Fibroblast of skin of left quadriceps (primary cell): ENCODE measurements at places on chromosomes 6 and 20.

DNA sequence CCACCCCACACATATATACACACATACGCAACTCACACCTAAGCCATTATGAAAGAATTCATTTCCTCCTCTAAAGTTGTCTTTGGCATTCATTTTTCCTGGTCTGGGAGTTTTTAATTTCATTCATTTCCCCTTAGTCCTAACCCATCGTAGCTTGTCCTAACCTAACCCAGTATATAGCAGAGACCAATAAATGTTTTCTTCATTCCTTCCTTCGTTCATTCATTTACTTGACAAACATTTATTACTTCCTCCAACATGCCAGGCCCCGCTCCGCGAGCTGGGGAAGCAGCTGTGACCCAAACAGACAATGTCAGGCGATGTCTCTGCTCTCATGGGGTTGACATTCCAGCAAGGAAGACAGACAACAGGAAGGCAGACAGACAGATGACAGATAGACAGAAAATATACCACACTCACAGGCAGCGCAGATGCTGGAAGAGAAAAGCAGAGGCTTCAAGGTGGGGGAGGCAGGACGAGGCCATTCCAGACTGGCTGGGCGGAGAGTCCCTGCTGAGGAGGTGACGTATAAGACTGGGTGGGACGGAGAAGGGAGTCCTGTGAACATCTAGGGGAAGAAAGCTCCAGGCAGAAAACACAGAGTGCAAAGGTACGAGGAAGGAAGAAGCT is 33.7 kb upstream of the SIRPA start:
- DNase-seq: no peak

- DNase-seq: no peak
Measured at GRCh38 chr20:21101932-21102575, 4.1 kb downstream of the LINC00237 start.

DNA sequence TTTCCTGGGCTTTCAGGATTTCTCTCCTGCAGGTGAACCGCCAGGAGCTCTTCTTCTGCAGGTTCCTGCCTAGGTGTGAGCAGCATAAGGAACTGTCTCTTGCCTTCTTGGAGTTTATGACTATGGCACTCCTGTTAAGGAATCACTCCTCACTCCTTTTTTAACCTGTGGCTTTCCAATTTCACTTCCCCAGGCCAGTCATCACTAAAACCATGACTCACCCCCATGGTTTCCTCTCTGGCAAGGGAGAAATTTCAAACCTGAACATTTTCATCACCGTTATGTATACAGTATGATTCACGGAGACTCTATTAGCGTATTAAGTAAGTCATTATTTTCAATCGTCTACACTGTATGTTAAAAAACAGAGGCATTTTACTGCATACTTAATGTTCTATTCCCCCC is 78.2 kb upstream of the ARID1B start:
- DNase-seq: peak; percentile 45

DNA sequence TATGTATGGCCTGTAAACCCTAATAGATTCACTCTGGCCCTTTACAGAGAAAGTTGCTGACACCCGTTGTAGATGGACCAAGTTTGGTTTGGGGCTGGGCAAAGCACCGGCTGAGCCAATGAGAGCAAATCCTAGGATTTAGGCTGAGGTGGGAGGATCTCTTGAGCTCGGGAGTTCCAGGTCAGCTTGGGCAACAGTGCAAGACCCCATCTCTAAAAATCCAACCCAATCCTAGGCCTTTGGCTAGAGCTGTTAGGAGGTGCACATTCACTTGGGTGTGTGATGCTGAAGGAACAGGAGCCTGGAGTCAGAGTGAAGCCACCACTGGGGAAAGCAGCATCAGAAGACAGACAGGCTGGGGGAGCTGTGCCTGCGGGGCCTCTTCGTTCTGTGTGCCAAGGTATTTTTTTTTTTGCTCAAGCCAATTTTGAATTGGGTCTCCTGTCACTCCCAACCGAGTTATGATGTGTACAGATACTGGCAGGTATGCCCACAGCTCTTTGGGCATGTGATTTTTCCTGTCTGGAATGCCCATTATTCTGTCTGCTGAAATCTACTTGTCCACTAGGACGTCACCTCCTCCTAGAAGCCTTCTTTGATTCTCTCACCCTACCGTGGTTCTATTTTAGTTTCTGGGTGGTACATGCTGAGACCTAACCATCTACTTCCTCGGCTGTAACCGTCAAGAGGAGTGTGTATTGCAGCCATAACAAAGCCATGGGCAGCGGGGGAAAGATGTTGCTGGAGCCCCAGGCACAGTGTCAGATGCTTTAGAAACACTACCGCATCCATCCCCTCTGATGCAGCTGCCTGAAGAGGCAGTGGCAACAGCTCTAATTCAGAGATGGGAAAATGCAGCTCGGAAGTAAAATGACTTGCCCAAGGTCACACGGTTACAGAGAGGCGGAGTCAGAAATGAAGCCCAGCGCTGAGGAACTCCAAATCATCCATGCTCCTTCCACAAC is 54.0 kb downstream of the TTI1 start:
- DNase-seq: no peak

DNA sequence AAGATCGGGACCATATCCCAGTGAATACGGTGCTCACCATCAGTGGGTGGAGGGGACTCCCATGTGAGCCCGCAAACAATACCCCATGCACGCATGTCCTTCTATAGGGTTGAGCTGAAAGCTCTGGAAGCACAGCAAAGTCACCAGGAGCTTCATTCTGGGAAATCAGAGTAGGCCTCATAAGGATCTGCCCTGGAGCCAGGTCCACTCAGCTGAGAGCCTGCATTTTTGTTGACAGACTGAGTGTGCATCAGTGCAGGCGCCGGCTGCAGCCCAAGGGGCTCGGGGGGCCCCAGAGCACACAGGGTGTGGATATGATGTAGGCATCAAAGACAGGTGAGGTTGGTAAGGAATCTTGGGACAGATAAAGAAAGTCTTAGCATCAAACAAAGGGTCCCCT is 79.8 kb upstream of the CD93 start:
- no peak for DNase-seq
